ENCODE measurements at places on chromosomes 16 and 17.
A peak's percentile ranks its signal among the peaks of the same experiment; 100 is the strongest.

DNA sequence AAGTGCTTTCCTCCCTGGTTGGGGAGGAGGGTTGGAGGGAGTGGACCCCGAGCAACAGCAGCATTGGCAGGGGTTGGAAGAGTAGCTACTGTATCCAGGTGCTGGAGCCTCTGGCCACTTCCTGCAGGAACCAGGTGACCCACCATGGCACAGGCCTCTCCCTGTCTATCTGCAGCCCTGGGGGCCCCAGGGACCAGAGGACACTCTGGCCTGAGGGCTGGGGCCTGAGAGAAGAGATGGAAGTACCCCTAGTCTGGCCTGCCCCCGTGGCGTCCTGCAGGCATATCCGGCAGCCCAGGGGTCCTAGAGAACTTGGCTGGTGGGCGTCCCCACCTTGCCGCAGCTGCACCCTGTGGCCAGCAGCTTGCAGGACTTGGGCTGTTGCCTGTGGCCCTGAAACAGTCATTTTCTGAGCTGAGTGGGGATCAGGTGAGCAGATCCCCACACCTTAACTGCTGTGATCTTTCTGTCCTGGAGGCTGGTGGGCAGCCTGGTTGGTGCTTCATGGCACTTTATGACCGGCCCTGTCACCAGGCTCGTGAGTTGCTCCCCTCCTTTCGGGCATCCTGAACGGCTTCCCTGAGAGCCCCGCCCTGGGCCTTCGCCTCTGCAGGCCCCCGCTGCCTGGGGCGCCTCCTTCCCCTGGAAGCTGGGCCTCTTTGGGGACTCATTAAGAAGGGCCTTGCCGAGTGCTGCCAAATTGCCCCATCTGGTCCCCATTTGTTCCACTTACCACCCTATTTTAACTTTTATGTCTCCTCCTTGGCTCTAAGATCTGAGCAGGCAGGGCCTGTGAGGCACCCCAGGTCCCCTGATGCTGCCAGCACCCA, 298.6 kb downstream of the SEC14L1 start:
- DNase-seq, result no peak

DNA sequence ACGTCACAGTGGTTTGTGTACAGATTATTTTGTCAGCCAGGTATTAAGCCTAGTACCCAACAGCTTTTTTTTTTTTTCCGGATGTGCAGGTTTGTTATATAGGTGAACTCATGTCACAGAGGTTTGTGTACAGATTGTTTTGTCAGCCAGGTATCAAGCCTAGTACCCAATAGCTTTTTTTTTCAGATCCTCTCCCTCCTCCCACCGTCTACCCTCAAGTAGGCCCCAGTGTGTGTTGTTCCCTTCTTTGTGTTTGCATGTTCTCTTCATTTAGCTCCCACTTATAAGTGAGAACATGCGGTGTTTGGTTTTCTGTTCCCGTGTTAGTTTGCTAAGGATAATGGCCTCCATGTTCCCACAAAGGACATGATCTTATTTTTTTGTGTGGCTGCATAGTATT, 19.9 kb downstream of the RPTOR start:
- no peak for DNase-seq

DNA sequence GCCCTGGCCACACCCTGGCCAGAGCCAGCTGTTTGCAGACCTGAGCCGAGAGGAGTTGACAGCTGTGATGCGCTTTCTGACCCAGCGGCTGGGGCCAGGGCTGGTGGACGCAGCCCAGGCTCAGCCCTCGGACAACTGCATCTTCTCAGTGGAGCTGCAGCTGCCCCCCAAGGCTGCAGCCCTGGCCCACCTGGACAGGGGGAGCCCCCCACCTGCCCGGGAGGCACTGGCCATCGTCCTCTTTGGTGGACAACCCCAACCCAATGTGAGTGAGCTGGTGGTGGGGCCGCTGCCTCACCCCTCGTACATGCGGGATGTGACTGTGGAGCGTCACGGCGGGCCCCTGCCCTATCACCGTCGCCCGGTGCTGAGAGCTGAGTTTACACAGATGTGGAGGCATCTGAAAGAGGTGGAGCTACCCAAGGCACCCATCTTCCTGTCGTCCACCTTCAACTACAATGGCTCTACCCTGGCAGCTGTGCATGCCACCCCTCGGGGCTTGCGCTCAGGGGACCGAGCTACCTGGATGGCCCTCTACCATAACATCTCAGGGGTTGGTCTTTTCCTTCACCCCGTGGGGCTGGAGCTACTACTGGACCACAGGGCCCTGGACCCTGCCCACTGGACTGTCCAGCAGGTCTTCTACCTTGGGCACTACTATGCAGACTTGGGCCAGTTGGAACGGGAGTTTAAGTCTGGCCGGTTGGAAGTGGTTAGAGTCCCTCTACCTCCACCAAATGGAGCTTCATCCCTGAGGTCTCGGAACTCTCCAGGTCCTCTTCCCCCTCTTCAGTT, 578 bp downstream of the AOC2 start:
- DNase-seq, result no peak

- no peak for DNase-seq
Measured at GRCh38 chr17:80260791-80261158, at the start of gene RNF213. TSS of gene RNF213 (plus strand) at chr17:80260852. CDS start at chr17:80263682, 2,830 bp downstream.

GRCh38 chr17:35079547-35080423, 16.3 kb upstream of the RFFL start:
- DNase-seq, result no peak

DNA sequence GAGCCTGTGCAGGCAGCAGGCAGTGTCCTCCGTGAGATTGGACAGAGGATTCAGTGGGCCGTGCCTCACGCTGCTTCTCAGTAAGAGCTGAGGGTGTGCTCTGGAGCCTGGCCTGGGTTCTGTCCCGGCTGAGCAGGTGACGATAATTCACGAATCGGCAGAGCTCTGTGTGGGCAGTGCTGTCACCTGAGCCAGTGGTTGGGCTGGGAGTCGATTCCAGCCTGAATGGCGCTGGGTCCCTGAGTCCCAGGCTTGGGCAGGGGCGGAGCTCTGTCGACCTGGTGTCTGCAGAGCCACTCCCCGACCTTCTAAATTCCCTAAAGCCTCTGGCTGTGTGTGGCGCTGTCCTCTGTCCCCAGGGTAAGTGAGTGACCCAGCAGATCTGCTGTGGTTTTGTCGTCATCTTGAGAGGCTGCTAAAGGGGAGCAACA, 8.4 kb downstream of the ACSF3 start:
- no peak for DNase-seq

DNA sequence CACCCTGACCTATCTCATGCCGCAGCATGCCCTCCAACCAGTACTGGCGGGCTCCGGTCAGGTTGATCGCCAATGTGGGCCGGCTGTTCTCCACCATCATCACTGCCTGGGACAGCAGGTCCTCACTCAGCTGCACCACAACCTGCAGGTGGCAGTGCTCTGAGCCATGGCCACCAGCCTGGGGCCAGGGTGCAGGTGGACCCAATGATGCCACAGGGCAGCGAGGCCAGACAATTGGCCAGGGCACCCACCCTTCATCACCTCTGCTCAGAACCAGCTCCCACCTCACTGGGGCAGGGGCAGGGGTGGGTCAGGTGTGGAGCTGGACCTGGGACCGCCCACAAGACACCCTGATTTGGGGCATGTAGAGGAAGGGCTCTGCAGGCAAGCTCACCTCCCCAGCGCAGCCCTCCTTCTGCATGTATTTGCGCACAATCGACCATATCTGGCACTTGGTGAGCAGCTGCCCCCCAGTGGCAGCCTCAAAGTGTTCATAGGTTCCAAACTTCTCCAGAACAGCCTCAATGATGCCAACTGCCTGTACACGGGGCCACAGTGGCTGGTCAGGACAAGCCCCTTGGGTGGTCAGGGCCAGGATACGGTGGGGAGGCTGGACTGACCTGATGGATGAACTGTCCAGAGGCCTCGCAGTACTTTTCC, 4.2 kb downstream of the MATCAP1 start:
- DNase-seq, result no peak

DNA sequence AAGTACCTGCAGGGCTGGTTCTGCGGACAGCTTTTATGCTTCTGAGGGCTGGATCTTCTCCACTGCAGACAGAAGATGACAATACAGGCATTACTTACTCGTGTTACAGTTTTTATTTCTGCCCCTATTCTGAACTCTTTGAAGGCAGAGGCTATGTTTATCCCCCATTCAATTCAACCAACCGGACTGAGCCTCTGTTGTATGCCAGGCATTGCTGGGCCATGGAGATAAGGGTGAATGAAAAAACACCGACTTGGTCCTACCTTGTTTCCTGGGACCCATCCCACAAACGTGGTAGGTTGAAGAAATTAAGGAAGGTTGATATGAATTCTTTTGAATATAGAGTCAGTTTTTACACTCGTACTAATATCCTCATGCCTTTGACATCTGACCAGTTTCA, 10.0 kb upstream of the HP start:
- no peak for DNase-seq

GRCh38 chr16:4703906-4704305, 10.5 kb downstream of the NUDT16L1 start:
- no peak for DNase-seq

DNA sequence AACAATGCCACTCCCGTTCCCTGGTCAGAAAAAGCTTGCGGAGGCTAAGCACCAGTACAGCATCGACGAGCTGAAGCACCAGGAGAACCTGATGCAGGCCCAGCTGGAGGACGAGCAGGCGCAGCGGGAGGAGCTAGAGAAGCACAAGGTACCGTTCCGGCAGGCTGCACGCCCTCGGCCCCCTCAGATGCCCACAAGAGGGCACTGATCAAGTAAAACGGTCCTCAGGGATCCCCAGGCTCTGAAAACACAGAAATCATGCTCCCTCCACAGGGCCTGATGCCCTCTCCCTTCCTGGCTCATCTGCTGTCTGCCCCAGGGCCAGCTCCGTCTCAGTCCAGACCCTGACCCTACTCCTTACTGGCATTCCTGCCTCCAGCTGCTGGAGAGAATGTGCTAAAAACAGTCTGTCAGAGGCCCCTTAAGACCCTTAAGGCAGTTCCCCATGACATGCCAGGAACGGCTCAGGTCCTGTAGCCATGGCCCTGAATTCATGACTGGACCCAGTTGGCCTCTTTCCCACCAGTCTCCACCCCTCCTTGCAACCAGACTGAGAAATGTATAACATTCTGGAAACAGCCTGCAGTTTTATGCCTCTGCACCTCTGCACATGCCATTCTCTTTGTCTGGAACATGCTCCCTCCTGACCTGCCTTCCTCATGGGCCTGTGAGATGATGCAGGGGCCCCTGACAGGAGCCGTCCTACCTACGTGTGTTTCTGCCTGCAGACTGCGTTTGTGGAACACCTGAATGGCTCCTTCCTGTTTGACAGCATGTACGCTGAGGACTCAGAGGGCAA, 21.8 kb downstream of the DRC3 start:
- peak; percentile 70 for DNase-seq

GRCh38 chr17:35846055-35846809, 22.5 kb downstream of the HEATR9 start:
- DNase-seq, result no peak

DNA sequence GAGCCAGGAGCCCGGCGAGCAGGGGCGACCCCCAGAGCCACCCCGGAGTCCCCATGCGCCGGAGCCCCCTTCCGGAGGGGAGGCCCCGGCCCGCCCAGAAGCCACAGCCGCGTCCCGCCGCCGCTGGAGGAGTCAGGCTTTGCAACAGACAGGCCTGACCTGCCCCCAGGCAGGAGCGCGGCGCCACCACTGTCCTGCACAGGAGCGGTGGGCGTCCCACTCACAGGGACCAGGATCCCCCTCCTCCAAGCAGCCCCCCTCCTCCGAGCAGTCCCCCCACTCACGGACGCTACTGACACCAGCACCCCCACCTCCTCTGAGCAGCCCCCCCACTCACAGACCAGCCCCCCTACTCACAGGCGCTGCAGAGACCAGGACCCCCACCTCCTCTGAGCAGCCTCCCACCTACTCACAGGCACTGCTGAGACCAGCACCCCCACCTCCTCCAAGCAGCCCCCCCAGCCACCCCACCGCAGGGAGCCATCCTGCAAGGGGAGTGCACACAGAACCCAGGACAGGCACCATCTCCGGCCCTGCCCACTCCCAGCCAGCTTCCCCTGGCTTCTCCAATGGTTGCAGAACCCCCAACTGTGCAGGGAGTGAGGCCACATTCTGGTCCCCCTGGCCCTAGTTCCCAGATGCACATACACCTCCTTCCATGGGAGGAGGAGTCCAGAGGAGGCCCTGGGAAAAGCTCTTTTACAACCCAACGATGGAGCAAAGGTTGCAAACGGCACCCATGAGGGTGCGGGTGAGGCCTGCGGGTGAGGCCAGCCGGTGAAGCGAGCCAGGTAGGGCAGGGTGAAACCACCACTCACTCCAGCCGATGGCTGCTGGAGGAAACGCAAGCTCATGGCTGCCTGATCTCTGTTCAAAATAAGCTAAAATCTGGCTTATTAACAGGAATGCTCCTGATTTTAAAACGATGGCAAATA, 69.9 kb downstream of the ABR start:
- no peak for DNase-seq

- DNase-seq, result peak; percentile 23
Measured at GRCh38 chr16:8581831-8582580, 8.3 kb downstream of the TMEM114 start.

DNA sequence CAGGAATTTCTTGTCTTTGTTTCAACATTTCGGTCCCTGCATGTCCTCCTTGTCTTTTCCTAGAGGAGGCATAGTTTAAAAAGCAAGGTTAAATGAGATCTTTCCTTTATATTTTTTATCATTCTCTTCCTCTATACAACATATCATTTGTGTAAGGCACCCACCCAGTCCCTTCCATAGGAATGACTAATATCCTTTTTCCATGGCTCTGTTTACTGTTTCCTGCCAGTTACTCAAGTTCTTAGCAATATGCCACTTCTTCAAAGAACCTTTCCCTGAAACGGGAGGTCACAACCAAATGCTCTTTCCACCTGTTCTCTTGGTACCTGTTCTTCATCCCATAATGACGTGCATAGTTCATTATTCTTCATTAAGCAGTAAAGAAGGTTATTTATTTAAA, 1237.1 kb upstream of the GOT2 start:
- no peak for DNase-seq
